ENCODE measurements at places on chromosomes 4 and X.

DNA sequence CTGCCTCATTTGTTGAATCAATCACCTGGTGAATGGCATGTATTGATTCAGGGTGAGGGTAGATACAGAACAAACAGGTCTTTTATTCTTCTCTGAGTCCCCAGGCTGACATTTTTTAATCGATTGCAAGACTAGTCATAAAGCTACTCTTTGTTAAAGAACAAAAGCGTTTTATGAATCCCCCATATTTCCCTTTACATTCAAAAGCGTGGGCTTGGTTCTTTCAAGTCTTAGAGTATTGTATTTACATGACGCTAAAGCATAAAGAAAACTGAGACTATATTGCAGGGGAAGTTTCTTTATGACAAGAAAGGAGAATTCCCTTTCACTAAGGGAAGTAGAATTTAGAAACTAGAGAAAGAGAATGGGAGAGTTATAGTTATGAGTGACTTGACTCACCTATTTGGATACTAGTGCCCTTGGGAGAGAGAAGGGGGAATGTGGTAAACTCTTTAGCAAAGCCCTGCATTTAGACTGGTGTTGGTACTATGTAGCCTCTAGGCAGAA lies 69.3 kb upstream of the PDE5A start:
- no peak for DNase-seq

DNA sequence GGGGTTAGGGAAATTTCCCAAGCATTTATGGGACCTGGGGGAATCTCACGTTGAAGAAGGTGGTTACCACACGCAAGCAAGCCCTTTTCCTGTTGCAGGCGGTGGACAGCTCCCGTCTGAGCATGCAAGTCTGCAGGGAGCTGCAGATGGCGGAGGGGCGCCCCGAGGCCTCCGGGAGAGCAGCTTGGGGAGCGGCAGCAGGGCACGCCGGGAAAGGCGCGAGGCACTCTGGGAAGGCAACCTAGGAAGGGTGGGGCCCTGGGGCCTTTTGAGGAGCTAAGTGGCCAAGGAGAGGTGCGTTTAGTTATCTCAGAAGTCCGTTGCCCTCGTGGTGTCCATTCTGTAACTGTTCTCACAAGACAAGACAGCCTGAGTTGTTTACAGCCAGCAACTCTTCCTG lies 57.0 kb upstream of the SLC25A4 start:
- no peak for DNase-seq

DNA sequence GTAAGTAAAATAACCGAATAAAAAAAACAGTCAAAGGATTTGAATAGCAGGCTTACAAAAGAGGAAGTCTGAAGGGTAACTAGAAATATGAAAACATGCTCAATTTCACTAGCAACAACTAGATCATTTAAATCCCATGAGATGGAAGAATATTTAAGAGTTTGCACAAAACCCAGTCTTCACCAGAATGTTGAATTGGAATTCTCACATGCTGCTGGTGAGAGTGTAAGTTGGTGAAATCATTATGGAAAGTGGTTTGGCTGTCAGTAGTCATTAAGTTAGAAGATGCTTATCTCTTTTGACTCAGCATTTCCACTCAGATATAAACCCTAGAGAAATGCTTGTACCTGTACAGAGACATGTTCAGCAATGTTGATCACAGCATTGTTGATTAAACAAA lies 110.1 kb downstream of the PGRMC2 start:
- no peak for DNase-seq

DNA sequence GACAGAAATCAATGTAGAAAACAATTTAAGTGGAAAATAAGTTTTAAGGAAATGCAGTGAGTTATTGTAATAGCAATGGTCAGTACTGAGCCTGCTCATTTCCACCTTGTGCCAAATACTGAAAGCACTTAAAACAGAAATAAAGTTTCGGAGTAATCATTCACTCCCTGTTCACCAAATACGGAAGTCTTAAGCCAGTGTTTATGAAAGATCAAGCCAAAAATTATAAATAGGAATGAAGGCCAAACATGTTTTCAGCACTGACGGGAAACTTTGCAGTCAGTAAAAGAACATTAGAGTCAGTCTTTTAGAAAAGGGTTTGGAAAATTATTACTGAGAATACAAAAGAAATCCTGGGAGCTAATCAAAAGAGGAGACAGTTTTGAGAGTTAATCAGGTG lies 178.6 kb downstream of the DMD start:
- DNase-seq = no peak

DNA sequence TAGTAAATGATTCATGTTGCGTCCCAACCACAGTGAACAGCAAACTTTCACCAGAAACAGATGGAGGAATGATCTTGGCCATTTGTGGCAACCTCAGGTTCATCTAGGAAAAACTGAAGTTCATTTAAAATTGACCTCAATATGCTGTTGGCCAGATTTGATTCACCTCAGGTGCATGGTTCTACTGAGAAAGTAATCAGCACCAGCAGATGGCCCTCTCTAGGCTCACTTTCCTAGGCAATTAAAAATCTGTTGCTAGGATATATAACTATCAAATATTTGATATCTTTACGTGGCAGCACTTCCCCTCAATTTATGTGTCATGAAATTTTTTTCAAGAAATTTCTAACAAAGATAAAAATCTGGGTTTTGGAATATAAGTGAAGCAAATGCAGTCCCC lies 344.7 kb downstream of the GALNTL6 start:
- no peak for DNase-seq

DNA sequence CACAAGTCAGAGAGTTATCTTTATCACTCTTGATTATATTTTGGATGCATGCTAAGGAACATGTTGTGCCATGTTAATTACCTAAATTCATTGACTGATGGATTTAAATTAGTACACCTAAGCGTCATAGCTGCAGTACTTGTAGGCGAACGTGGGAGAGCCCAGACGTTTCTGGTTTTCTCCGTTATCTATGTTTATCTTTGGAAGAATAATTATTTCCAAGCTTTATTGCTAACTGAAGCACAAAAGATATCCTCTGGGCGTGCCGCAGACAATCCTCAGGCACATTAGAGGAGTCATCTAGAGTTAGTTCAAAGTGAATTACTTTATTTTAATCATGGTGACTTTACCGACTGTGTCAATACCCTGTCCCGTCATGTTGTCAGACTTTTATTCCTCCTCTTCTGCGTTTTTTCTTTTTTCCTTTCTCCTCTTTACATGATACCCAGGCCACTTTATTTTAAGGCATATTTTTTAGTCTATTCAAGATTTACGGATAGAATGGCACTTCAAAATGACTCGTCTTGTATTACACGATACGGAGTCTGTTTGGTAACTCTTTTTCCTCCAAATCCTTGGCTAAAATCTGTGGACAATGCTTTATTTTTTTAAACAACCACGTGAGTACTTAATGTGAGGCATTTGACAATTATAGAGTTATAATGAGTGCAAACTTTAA lies 632.0 kb upstream of the TENM3 start:
- DNase-seq = no peak

DNA sequence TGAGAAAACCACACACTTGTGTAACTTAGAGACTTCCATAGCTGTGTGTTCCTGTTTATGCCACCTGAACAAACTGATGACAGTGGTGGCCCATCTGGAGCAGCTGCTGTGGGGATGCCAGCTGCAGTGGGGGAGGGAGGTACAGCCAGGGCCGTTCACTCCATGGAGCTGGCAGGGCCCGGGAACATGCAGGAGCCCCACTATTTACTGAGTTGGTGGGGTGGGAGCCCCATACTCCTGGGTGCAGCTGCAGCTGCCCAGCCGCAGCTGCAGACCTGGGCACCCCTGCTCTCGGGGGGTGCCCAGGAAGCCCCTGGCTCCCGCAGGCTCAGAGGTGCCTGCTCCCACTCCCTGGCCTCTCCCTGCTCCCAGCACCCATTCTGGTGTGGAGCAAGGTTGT lies 398.6 kb upstream of the RASGEF1B start:
- DNase-seq = no peak

GRCh38 chr4:124952601-124953000 lies 240.1 kb upstream of the ANKRD50 start:
- DNase-seq = no peak

DNA sequence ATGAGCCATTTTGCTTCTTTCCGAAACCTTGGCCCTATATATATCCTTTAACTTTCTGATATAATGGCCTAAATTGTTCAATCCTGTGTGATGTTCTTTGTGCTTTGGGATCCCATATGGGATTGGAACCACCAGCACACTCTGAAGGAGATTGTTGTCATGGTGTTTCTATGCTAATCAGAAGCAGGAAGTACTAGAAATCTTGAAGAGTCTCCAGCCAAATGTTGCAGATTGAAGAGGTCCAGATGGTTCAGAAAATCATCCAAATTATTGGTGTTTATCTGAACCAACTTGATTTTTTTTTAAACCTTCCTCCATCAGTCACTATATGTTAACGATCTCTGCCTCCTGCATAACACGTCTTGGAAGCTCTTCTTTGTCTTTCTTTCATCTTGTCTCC lies 72.8 kb downstream of the KIT start:
- no peak for DNase-seq

DNA sequence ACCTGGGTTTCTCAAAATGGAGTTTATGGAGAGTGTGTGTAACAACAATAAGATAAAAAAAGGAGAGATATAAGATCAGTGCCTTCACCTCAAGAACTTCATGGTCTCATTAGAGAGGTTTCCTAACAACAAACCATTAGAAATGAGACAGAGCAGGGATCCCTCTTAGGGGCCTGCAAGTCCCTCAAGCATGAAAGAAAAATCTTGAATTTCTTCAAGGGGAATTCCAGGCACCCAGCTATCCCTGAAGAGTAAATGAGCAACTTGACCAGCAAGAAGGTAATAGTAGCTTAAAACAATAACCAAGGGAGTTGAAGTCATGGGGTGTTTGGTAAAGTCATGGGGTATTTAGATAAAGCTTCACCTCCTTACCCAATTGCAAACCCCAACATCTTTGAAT lies 49.7 kb upstream of the TLR3 start:
- DNase-seq = no peak

GRCh38 chr4:139576219-139576618 lies 20.2 kb upstream of the SETD7 start:
- DNase-seq = no peak

DNA sequence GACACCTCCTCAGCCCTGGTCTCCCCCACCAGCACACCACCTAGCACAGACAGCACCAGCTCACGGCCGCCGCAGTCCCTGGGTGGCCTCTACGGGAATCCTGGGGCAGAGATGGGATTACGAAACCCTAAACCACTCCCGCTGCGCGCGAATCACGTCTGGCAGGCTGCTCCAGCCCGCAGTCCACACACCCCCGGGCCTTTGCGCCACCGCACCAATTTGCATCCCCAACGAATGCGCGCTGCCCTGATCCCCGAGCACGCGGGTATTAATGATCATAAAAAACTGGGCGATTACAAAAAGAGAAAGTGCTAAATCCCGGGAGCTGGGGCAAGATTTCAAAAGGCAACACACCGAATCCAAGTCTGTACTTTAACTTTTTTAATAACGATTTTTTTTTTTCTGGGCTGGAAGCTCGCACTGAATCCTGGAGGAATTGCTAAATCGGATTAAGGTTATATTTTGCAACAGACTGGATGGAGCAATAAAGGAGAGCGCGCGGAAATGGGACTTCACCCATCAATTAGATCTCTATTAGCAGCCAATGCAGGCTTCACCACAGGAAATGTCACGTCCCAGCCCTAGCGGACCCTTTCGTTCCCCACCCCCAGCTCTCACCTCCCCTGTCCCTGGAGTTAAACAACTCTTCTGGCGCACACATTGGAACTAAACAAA lies 69.8 kb upstream of the TMEM33 start:
- no peak for DNase-seq

DNA sequence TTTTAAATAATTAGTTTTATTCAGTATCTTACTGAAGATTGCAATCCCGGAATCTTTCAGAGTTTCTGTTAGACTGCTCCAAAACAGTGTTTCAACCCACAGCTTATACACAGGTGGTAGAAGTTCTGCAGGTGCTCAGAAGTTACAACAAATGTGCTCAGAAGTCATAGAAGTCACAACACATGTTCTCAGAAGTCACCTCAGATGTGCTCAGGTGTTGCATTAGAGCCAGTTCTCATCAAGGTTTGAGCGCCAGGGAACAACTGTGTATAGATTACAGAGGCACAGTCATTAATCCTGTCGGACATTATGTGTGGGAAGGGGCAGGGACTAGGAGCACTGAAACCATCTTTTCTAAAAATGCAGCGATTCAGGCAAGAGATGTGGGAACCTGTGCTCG lies 124.5 kb downstream of the ARSF start:
- no peak for DNase-seq

DNA sequence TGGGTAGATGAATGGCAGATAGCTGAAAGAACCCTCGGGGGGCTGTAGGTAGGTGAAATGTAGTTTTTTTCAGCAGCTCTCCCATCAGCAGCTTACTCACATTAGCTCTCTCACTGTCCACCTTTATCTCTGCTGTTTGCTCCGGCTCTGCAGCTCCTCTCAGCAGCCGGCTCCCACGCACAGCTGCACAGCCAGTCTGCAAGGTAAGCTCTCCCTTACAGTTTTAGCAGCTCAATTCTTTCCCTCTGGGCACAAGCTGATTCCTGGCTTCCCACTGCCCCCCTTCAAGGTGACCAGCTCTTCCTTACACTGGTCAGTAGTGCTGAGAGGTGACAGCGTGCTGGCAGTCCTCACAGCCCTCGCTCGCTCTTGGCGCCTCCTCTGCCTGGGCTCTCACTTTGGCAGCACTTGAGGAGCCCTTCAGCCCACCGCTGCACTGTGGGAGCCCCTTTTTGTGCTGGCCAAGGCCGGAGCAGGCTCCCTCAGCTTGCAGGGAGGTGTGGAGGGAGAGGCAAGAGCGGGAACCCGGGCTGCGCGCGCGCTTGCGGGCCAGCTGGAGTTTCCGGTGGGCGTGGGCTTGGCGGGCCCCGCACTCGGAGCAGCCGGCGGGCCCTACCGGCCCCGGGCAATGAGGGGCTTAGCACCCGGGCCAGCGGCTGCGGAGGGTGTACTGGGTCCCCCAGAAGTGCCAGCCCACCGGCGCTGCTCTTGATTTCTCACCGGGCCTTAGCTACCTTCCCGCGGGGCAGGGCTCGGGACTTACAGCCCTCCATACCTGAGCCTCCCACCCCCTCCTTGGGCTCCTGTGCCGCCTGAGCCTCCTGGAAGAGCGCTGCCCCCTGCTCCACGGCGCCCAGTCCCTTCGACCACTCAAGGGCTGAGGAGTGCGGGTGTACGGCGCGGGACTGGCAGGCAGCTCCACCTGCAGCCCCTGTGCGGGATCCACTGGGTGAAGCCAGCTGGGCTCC lies 393.6 kb downstream of the CENPC start:
- DNase-seq = no peak

DNA sequence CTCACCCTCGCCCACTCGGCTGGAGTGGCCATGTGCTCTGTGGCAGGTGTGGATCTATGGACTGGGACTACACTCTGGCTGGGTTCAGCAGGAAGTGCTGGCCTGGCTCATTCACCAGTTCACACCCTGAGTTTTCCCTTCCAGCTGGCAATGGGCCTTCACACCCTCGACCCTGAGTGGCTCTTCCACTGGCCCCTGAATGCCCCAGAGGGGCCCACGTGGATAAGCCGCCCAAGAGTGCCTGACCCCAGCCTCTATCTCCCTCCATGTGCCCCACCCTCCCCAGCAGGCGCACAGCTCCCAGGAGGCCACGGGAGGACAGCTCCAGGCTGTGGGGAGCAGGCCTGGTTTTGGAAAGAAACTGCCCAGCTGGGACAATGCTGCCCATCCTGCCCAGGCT lies 234.1 kb downstream of the AFAP1 start:
- DNase-seq = no peak

GRCh38 chr4:99991741-99992140 lies 41.7 kb upstream of the H2AZ1 start:
- DNase-seq = no peak

GRCh38 chr4:166662266-166662843 lies 571.9 kb downstream of the SPOCK3 start:
- no peak for DNase-seq
